ENCODE measurements at places on chromosomes 2 and 18.

- no peak for DNase-seq
Observed at GRCh38 chr2:46404181-46404759, 75.1 kb upstream of the TMEM247 start.

- no peak for DNase-seq
Observed at GRCh38 chr2:73984203-73984921, at the start of gene TET3. Gene TET3 (plus strand): TSS chr2:73984910. CDS start chr2:73986404, 1,494 bp downstream.

DNA sequence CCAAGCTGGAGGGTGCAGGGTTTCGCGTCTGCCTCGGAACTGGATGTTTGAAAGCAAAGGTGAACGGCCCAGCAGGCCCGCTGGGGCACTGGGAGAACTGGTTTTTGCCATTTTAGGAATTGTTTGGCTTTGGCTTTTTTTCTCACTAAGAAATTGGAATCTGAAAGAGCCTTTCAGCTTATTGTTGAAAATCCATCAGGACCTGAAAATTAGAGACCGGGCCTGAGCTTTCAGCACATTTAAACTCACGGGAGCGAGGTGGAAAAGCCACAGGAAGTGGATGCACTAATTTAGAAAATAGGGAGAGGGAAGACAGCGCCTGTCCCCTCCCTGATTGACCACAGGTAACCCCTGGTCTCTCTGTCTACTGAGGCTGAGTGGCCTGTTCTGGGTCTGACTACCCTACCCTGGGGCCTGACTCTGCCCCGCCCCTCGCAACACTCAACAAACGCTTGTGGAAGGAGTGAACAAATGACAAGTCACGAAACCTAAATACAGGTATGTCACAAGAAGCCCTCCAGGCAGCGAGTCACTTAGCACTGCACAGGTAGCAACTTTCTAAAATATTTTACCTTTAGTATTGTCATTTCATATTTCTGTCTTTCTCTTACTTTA, 100.3 kb upstream of the MBOAT2 start:
- no peak for DNase-seq

DNA sequence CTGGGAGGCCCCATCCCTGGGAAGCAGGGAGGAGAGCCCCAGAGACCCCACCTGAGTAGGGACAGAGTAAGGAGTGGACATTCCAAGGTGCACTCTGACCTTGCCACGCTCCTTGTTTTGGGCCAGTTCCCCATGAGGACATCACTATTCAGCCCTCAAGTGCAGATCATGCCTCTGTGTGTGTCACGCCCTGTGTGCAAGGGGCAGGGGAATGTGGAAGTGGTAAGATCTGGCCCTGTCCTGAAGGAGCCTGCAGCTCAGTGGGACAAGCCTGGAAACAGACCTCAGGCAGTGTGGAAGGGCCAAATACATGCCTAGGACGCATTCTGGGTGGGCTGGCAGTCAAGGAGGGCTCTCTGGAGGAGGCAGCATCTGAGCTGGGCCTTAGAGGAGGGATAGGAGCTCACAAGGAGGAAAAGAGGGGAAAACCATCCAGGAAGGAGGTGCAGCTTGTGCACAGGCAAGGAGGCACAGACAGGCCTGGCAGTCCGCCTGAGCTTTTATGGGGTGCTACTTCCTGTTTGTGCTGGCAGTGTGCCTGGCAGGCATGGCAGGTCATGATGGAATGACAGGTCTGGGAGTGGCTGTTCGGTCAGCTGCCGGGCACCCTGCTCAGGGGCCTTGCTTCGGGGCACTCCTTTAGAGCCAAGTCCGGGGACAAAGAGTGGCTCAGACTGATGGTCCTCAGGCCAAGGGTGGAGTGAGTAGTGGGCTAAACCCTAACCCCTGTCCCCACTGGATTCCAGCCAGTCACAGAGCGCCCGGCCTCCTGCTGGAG, 3.3 kb downstream of the KLHL30 start:
- no peak for DNase-seq

GRCh38 chr18:2984091-2984490, 28.9 kb downstream of the LPIN2 start:
- DNase-seq: no peak

Measured in non-pigmented ciliary epithelial cell (primary cell).